ENCODE measurements at places on chromosomes 7 and 10. TPM values are rescaled to one million over a fixed set of nuclear protein-coding genes. Genes with fewer than 3 reads are reported as not detected.

NOLC1 gene
- total RNA-seq, result 25.6 TPM

DNA sequence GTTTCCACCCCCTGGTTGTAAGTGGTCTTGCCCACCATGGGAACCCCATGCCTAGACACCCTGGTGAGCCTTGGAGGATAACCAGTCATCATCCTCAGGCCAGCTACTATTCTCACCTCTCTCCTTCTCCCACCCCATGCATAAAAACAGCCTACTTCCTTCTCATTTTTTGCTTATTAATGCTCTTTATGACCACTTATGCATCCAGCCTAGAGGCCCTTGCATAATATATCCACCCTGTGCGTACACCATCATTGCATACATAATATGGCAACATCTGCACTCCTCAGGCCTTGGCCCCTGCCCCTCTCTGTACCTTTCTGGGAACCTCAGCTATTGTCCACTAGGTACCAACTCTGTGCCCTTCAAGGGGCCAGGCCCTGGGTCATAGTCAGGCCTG is 91.0 kb downstream of the CDH23 start:
- DNase-seq, result no peak

AGFG2 gene
- 4.4 TPM for total RNA-seq

GRCh38 chr10:132541129-132541528 is 3.5 kb downstream of the INPP5A start:
- no peak for DNase-seq

SAP25 gene
- not detected for total RNA-seq

NKX1-2 gene
- 0.54 TPM for total RNA-seq

- no peak for DNase-seq
These were observed 3.8 kb upstream of the ALDH18A1 start for GRCh38 chr10:95660283-95660682.

DNA sequence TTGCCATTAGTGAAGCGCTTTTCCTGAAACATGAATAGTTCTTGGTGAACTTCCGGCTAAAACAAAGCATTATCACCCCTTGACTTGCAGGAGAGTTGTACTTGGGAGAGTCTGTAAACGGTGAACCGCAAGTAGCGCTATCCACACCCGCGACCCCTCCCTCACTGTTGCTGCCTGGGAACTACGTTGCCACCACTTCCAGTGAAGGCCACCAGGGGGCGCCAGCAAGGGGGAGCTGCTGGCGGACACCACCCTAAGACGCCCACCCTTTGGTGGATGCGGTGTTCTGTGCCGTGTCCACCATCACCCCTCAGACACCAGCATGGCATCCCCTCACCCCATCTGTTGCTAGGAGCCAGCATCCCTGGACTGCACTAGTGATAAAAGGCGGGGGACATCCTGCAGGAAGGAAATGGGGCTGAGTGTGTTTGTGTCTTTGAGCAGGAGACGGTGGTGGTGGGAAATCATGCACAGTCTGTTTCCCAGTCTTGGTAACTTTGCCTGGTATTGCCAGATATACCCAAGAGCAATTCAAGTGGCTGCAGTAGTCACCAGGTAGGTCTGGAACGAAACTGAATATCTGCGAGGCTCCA is 298.2 kb downstream of the FRMD4A start:
- no peak for DNase-seq

DNA sequence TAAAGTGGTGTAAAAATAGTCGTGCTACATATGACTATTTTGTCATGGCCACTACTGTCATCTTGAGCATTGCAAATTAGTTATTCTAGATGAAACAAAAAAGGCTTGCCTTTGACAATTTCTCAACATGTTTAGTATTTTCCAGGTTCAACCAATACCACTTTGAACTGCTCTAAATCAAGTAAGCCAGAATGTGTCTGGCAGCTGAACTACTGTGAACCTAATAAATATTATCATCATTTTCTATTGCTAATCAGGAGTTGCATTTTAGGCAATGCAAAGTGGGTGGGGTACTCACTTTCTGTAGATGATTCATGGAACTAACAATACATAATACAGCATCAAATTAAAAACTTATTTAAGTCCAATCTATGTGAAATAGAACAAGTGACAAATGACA is 877.2 kb downstream of the CNTNAP2 start:
- no peak for DNase-seq

GRCh38 chr10:78868048-78868447 is 200.7 kb upstream of the ZMIZ1 start:
- DNase-seq, result no peak

- no peak for DNase-seq
These were observed 405.7 kb downstream of the INHBA start for GRCh38 chr7:41297166-41297565.

DNA sequence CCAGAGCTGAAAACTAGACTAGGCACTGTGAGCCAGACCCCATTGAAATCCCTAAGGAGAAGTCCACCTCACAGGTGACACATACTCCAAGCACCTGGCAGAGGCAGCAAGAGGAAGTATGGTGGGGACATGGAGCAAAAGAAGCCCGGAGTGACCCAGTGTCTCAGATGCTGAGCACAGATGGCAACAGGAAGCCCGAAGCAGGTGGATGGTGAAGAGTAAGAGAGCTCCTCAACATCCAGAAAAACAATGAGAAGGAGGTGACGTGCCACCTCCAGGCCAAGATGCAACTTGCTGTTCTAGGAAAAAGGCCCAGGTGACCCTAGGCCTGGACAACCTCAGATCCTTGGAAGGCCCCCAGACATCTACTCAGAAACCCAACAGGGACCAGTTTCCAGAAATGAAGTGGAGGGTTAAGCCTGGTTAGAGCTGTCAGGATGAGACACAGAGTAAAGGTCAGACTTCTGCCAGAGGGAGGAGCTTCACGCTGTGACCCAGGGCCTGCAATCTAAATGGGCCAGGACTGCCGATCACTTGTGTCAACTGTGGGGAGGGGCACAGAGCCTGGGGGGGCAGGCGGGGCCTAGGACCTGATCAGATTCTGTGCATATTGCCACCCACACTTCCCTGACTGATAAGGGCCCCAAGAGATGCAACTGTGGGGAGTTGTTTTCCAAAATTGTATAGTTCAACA is 2.4 kb upstream of the COBL start:
- DNase-seq, result no peak

DNA sequence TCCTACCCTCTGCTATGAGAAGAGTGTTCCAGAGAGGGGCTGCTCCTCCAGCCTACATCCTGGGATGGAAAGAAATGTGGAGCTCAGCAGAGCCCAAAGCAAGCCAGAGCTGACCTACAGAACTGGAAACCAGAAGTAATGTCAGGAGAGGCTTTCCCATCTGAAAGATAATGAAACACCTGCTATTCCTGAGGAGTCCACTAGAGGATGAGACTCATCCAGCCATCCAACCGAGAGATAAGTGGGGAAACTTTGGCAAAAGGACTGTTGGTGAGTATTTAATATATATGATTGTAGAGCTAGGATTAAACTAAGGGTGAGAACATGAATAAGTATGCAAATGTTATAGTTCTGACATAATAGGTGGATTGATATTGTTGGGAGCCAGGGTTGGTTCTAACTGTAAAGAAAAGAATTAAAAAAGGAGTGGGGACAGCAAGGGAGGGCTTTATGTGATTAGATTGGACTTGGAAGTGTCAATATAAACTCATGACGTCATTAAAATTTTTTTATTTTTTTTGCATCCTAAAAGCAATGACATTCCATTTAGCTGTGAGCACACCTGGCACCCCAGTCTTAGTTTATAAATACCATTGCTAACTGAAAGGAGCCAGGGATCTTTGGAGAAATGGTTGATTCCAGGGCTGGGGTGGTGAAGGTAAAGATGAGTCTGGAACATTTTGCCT is 312.8 kb upstream of the NFE2L3 start:
- DNase-seq, result no peak

CLCN1 gene
- not detected for total RNA-seq

SLIT1 gene
- total RNA-seq, result 23.2 TPM

TMEM196 gene
- 12.9 TPM for total RNA-seq

- no peak for DNase-seq
These were observed 106.6 kb upstream of the KLF14 start for GRCh38 chr7:130840599-130840998.

GRCh38 chr7:69599955-69600709 is 1.9 kb downstream of the AUTS2 start:
- no peak for DNase-seq

- DNase-seq, result no peak
These were observed 30.5 kb downstream of the SHTN1 start for GRCh38 chr10:116974456-116975005.

DNA sequence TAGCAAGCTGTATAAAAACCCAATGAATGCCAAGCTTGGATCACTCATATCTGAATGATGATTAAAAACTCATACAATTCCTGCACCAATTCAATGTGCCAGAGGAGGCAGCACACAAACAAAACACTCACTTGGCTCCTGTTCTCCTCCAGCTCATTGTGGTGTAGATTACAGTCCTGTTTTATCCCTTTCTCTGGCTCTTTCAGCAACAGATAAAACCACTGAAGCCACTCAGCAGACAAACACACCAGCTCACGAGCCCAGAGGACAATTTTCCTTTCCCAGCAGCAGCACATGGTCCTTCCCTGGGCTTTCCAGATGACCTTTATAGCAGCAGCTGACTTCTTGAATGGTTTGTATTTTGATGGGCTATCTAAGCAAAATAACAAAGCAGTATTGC is 107.3 kb upstream of the STARD3NL start:
- peak; percentile 15 for DNase-seq

CUZD1 gene
- total RNA-seq, result 0.91 TPM

DNA sequence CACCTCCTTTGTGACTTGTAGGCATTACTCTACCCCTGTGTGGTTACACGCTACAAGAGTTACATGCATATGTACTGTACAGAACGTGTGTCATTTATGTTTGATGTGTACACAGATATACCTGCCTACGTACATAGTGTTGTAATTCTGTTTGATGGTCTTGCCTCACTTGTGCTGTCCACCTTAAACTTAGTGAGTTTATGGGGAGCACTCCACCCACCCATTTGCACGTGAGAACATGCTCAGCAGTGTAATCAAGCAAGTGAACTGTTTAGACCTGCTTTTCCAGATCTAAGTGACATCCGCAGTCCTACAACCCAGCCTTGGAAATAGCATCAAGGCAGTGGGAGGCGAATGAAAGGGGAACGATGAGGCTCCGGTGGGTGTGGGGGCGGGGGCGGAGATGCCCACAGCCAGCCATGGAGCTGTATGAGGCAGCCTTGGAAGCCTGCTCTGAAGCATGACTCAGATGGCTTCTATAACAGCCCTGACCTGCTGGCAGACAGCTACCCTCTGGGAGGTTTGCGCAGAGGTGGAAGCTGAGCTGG is 52.1 kb downstream of the SUFU start:
- peak; percentile 51 for DNase-seq

- no peak for DNase-seq
These were observed 1292.0 kb downstream of the XPNPEP1 start for GRCh38 chr10:108631332-108631731.

CTBP2 gene
- total RNA-seq, result 57.7 TPM

ANKRD61 gene
- not detected for total RNA-seq

DNA sequence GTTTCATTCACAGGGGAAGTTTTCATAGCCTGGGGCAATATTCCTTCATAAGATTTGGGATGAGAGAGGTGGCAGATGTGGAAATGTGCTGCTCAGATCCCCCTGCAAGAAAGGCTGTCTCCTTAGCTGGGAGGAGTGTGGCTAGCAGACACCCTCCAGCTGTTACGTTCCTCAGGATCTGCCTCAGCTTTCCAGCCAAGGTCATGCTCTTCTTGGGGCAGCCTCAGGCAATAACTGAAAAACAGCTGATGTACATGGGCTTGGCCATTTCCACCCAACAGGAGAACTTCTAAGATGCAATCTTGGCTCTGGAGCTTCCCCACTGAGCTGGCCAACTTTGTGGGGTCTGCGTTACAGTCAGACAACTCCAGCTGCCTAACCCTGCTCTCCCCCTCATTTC is 51.3 kb upstream of the SEPTIN7 start:
- no peak for DNase-seq

GRCh38 chr10:11144626-11145494 is 127.2 kb downstream of the CELF2 start:
- no peak for DNase-seq

GRCh38 chr10:31930023-31930751 is 1.6 kb upstream of the ARHGAP12 start:
- peak; percentile 7 for DNase-seq

DNA sequence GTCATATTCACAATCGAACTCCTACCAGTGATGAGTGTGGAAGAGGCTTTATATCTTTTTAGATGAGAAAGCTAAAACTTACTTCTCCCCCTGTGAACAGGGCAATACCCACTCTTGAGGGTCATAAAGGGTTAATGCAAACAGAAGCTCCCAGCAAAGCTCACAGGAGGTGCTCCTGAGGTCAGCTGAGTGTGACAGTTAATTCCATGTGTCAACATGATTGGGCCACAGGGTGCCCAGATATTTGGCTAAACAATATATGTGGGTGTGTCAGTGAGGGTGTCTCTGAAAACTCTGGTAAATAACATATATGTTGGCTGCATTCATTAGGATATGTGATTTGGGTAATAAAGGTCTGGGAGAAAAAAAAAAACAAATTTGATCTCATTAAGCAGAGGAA is 86.0 kb downstream of the HIP1 start:
- no peak for DNase-seq

- no peak for DNase-seq
These were observed 131.3 kb downstream of the CTTNBP2 start for GRCh38 chr7:117741962-117742361.

HYAL4 gene
- not detected for total RNA-seq

DNA sequence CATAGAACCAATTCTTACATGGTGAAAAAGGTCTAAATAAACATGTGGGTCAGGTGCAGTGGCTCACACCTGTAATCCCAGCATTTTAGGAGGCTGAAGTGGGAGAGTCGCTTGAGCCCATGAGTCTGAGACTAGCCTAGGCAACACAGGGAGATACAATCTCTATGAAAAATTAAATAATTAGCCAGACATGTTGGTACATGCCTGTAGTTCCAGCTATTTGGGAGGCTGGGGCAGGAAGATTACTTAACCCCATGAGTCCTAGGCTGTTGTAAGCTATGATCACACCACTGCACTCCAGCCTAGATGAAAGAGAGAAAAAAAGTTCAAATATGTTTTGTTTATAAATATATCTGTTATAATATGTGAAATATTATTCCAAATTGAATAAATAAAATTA is 643.6 kb downstream of the IPMK start:
- no peak for DNase-seq

NKX6-2 gene
- not detected for total RNA-seq

- DNase-seq, result no peak
These were observed 67.0 kb upstream of the ZNF804B start for GRCh38 chr7:88692493-88692892.

DNA sequence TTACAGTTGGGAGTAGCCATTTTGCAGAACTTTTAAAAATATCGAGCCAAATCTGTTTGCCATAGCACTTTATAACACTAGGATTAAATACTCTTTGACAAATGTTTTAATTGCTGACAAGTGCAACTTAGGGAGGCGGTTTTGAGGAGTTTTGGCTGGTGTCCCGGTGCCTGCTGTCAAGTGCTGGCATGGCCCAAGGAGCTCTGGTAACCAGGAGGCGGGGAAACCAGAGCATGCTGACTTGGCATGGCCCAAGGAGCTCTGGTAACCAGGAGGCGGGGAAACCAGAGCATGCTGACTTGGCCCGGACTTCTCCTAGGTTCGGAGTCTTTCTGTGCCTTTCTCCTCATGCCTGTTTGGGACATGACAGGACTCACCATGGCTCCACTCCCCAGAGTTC is 30.8 kb upstream of the ZNF32 start:
- peak; percentile 81 for DNase-seq
